ENCODE measurements at places on chromosomes 2 and 18.
A peak's percentile ranks its signal among the peaks of the same experiment; 100 is the strongest.

DNA sequence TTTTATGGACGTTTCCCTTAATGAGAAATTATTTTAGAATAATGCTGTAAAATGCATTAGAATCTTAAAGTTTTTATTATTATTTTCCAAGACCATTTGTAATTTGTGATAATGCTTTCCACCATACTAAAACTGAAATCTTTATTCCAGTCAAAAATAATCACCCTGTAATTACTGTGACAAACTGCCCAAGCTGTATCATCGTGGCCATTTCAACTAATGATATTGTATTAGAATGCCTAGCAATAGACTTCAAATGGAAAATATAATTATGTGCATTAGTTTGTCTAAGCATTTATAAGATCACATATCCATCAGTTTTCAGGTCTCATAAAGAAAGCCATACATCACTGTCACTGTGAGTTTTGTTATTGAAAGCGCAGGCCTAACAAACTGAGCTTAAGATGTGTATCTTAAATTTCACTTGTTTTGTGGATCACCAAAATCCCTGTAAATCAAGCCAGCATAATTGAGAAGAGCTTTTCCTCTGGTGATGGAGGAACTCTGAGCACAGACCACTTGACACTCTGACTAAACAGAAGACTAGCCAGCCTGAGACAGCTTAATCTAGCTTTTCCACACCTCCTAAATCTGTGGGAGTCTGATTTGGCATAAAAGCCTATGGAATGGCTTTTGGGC lies 1312.2 kb upstream of the ACVR2A start:
- no peak for DNase-seq

DNA sequence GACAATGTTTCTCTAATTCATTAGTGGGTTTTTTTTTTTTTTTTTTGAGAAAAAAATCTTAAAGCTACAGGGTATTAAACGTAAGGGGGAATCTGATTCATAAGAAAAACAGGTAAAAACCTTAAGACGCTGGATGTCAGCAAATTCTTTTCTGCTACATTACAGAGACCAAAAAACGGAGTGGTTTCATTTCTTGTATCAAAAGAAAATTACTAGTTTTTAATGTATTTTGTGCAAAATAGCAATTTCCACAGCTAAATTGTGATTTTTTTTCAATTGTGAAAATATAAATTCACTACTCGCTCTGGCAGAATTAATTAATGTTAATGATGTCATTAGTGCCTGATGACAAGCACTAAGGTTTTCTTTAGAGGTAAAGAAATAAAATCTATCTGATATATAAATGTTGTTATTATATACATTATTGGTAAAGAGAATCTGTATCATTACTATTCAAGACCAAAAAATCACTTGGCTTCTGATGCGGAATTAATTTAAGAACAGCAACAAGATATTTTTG lies 9.9 kb downstream of the OTX1 start:
- DNase-seq, result no peak

- no peak for DNase-seq
Observed at GRCh38 chr2:137178951-137179377, 413.6 kb downstream of the THSD7B start.

- peak; percentile 63 for DNase-seq
Observed at GRCh38 chr18:13823707-13824395, at the start of gene MC5R. Gene MC5R (plus strand): TSS chr18:13824149. CDS start chr18:13825766, 1,617 bp downstream.

DNA sequence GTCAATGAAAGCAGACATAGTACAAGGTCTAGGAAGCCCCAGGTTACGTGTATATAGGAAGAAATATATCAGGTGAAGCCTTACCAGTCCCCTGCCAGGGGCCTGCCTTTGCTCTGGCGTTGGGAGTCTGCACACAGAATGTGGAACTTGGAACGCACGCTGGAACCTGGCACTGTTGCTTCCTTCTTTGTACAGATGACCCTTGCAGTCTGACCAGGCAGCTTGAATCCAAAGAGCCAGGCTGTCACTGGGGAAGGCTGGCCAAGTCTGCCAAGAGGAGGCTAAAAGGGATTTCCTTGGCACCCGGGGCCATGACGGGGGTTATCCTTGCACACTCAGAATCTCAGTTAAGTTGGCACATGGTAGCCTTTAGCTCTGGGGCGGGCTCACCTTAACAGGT lies 39.5 kb downstream of the TMEM247 start:
- no peak for DNase-seq

DNA sequence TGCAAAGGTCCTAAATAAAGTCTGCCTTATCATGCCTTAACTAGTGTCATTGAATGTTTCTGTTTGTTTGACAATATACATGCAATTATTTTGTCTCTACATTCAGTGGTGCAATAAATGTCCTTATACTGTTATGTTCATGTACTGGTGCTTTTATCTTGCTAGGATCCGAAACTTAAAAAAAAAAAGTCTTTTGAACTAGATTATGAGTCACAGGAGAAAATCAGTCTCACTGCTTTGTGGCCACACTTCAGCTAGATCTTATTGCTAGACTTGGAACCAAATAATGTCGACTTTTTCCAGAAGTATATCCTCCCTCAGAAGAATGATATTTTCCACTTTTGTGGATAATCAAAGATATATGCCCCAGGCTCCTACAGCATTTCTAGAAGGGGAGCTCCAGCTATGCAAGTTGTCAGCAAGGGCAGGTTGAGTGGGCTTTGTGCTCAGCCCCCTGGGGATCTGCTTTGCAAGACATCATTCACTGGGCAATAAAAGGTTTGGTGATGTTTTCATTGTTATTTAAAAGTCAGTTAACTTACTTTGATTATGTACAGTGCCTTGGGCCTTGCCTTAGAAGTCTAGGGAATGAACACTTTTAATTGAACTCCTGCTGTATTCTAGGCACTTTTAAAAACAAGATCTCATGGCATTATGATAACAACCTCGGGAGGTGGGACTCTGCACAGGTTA lies 157.1 kb upstream of the LRRTM1 start:
- no peak for DNase-seq

- DNase-seq, result no peak
Observed at GRCh38 chr2:231632559-231633142, 40.0 kb downstream of the TEX44 start.

DNA sequence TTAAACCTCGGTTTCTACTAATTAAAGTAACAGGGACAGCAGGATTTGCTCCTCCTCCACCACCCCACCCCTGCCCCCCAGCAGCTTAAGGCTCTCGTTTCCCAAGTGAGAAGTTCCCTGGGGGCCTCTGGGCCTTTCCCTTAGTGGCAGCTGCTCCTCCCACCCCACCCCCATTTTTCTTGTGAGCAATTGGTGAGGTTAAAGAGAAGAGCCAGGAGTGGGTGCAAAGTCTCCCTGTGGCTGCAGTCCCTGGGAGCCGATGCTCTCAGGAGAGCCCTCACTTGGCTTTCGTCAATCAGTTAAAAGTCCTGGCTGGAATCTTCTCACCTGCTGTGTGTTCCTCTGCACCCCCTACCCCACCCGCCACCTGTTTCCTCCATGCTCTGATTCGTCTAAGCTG lies 48.7 kb upstream of the AGAP1 start:
- no peak for DNase-seq

DNA sequence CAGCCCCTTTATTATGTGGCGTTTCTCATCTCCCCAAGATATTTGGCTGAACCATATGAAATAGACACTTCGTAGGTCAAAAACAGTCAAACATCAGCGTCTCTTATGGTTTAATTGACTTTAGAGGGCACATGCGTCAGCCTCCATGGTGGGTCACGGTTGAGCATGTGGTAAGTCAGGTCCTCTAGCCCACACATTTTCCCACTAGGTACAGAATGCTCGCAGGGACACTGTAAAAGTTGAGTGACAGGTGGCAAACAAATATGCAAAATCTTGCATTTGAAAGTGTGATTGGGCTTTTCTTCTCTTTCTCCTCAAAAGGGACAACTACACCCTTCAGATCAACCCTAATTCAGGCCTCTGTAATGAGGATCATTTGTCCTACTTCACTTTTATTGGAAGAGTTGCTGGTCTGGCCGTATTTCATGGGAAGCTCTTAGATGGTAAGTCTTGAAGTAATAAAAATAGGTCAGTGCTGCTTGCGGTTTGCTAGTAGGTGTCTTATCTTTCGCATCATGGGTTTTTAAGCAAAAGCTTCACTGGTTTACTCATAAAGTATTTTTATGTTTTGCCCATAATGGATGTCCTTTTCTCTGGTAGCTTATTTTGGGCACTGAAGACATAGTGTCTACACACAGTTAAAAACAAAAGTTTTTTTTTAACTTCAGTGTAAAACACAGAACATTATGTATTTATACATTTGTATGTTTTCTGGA lies 261.3 kb downstream of the ALPK2 start:
- DNase-seq, result no peak

DNA sequence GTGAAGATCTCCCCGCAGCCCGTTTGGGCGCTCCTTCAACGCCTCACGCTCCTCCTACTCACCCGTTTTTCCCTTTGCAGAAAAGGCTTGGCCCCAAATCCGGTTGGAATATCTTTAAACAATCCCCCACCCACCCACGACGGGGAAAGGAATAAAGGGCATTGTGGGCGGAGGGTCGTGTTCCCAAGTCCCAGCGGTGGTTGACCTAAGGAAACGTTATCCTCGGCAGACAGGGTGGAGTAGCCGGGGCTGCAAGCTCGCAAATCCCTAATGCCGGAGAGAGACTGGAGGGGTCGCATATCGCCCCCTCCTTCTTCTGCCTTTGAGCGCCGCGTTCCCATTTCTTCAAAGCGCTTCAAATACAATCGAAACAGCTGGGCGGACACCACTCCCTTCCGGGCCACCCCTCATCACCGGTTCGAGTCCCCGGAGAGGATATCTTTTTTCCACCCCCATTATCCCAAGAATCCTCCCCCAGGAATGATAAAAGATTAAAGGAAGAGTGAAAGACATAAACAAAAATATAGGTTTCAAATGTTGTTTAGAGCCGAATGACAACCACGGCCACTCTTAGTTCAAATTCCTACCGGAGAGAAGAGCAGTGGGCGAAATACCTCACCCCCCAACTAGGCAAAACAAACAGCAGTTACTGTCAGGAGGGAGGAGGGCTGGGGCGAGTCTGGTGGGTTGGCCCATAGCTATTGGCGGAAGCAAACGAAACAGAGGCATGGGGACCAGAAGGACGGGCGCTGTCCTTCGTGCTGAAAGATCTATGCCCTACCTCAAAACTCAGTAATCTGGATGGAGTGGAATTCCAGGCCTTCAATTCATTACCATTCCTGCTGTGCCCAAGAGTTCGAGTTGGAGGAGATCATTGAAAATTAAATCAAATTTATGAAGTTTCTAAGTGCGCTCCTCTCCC lies 2.8 kb upstream of the GAD1 start:
- DNase-seq, result no peak

DNA sequence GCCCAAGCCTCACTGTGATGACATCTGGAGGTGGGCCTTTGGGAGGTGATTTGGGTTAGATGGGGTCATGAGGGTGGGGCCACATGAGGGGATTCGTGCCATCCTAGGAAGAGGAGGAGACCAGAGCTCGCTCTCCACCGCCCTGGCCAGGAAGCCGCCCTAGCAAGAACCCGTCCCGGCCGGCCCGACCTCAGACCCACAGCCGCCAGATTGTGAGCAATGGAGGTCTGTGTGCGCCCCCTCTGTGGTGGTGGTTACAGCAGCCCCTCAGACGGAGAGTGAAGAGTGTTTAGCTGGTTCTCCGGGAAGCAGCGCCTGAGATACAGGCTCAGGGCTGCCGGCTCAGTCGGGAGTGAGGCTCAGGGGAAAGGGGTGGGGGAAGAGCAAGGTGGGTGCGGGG lies 83.3 kb downstream of the RTP5 start:
- no peak for DNase-seq

DNA sequence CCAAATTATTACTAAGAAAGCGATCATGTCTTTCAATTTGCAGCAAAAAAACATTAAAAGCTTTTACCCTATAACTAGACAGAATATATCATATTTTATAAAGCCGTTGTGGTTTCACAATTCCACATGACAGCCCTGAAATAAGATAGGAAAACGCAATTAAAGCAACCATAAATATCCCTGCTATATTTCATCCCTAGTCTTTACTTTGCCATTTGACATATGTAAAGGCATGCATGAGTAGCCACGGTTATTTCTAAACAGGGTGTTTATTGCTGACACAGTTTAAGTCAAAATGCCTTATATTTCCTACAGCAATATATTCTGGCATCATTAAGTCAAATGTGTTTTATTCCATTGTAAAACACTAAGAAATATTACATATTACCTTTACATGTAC lies 239.9 kb downstream of the DSEL start:
- DNase-seq, result no peak

DNA sequence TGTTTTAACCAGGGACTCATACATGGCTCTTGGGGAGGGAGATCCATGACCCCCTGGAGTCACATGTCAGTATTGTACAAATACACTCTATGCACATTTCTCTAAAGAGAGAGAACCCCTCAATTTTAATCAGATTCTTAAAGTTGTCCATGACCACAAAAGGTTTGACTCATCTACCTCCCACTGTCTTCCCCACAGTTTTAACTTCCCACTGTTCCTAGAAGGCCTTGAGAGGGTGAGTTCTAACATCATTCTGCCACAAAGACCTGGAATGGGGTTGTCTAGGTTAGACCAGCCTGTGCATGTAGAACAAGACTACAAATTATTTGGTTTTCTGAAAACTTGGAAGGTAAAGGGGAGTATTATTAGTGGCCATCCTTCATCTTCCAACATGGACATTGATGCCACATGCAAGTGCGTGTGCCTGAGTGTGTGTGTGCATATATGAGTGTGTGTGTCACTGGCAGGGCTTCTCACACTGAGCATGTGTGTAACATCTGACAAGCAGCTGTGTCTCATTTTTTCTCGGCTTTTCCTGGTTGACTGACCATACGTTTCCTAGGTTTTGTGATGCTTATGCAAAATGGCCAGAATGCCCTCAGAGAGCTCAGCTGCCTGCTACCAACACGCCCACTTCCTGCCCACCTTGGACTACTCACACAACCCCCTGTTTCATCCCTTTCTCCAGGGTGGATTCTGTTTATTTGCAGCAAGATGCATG lies 94.6 kb upstream of the LGALSL start:
- no peak for DNase-seq

GRCh38 chr2:54471221-54471711 lies 15.1 kb downstream of the SPTBN1 start:
- DNase-seq, result no peak

GRCh38 chr2:160406591-160407392 lies 86.8 kb downstream of the RBMS1 start:
- DNase-seq, result peak; percentile 67

- DNase-seq, result no peak
Observed at GRCh38 chr2:21289551-21289950, 165.8 kb downstream of the TDRD15 start.

DNA sequence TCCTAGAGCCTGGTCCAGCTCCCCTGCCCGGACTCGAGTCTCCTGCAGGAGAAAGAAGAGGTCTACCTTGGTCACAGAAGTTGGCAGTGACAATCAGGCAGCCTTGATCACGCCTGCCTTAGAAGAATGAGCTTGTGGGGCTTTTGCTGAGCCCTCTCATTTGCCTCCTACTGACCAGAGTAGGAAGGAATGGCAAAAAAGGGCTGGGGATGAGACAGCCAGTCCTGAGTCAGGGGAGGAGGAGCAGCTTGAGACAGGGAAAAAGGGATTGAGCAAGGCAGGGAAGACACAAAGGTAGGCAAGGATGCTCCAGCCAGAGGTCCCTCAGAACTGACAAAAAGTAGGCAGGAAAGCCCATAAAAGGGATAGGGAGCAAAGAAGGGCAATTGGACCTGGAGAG lies 6.0 kb downstream of the WDR54 start:
- DNase-seq, result no peak

Data from stimulated activated CD4-positive, alpha-beta T cell treated with anti-CD3 and anti-CD28 coated beads, Interleukin-1b, Interleukin-23, amount 100 ng/mL, for 4 hours (primary cell).